Effector memory CD8-positive, alpha-beta T cell (primary cell): ENCODE measurements at places on chromosomes 12 and 14.

GRCh38 chr12:79843978-79844377 lies 90.9 kb downstream of the PPP1R12A start:
- DNase-seq: no peak

DNA sequence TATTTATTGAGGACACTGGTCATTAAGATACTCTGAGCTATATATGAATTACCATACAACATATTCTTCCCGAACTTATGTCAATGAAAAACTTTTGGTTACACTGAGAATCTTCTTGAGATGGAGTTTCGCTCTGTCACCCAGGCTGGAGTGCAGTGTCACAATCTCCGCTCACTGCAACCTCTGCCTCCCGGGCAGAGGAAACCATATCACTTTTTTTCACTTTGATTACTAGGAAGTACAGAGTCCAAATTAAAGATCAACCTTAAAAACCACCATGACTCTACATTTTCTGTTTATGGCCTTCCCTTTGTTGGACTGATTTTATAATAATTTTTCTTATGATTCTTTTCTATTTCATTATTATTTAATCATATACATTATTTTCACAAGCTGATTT lies 336.5 kb downstream of the FSCB start:
- no peak for DNase-seq

- no peak for DNase-seq
These were observed 181.9 kb upstream of the NPAS3 start for GRCh38 chr14:32756775-32757174.

DNA sequence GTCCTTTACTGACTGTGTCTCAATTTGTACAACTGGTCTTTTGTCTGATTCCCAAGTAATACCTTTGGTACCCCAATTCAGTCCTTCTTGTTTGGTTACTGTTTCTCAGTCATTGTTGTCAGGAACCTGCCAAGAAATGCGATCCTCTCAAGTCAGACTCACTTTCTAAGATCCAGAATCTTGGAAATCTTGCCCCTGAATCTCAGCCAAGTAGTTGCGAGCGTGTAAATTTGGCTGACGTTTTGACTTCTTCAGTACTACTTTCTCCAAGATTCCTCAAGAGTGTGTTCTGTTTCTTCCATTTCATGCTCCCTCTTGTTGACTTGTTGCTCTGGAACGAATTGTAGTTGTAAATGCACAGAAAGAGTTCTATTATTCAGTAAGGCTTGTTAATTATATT lies 114.0 kb downstream of the MSRB3 start:
- no peak for DNase-seq

DNA sequence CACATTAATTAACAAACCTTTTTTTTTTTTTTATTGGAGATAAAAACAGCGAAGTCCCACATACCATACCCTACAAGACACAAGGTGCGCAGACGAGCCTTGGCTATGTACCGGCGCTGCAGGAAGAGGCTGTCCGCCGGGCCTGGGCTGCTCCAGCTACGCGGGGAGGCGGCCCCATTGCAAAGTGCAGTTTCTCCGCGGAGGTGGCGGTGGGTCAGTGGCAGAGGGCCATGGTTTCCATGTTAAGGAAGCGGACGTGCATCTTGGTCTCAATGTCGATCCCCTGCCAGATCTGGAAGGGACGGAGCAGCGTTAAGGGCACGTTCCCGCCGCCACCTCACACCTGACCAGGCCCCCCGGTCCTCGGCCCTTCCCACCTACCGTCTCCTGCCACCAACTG lies 60.3 kb downstream of the TESC start:
- DNase-seq: no peak

DNA sequence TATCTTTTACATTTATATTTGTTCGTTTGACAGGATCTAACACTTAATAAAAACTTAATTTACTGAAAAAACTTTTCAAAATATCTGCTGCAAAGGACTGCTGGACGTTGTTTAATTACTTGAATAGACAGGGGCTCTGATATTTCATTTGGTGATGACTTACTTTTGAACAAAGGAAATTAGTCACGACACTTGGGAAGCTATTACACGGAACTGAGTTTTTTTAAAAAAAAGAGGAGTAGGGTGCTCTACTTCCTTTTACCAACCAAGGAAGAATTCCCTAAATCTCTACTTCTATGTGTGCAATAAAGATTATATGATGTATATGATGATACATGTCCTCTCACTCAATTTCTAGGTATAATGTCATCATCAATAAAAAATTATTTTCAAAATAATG lies 4.7 kb downstream of the FGD6 start:
- no peak for DNase-seq

DNA sequence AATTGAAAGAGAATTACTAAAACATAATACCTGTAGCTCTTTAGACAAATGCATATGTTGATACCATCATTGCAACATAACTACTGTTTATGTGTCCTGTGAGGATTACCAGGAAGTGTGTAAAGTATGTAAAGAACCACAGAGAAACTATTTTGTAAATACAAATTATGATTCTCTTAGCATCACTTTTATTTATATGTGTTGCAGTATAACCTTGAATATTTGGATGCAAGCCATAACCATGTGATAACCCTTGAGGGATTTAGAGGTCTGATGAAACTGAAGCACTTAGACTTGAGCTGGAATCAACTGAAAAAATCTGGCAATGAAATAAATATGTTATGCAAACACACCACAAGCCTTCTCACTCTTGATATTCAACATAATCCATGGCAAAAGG lies 77.5 kb downstream of the LRRC9 start:
- DNase-seq: no peak

DNA sequence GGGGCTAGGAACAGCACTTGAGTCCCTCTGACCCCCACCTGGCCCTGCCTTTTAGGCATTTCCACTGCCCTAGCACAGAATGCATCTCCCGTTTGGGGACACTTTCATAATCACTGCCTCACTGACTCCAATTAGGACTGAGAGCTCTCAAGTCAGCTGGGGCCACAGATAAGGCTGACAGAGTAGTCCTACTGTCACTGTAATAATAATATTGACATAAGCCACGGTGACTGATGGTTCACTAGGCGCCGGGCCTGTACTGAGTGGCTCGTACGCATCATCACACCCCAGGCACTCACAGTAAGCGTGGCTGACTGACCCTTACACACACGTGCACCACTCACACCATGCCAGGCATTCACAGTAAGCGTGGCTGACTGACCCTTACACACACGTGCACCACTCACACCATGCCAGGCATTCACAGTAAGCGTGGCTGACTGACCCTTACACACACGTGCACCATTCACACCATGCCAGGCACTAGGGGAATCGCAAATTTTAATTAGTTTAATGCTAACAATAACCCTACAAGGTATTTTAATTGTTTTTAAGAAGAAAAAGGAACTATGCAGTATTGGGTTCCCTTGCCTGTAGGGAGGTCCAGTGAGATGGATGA lies 87.7 kb downstream of the CHGA start:
- no peak for DNase-seq

GRCh38 chr12:113373969-113374368 lies 15.6 kb downstream of the PLBD2 start:
- no peak for DNase-seq

- no peak for DNase-seq
These were observed 13.3 kb downstream of the TGFB3 start for GRCh38 chr14:75968456-75968855.

- no peak for DNase-seq
These were observed 60.2 kb downstream of the PDE6H start for GRCh38 chr12:15033029-15033428.

- peak; percentile 25 for DNase-seq
These were observed 1.4 kb upstream of the DNAJC14 start for GRCh38 chr12:55830601-55831446.

- no peak for DNase-seq
These were observed 3.0 kb downstream of the GALNT6 start for GRCh38 chr12:51388069-51388799.

GRCh38 chr12:31591380-31591901 lies 505 bp upstream of the DENND5B start:
- DNase-seq: no peak

DNA sequence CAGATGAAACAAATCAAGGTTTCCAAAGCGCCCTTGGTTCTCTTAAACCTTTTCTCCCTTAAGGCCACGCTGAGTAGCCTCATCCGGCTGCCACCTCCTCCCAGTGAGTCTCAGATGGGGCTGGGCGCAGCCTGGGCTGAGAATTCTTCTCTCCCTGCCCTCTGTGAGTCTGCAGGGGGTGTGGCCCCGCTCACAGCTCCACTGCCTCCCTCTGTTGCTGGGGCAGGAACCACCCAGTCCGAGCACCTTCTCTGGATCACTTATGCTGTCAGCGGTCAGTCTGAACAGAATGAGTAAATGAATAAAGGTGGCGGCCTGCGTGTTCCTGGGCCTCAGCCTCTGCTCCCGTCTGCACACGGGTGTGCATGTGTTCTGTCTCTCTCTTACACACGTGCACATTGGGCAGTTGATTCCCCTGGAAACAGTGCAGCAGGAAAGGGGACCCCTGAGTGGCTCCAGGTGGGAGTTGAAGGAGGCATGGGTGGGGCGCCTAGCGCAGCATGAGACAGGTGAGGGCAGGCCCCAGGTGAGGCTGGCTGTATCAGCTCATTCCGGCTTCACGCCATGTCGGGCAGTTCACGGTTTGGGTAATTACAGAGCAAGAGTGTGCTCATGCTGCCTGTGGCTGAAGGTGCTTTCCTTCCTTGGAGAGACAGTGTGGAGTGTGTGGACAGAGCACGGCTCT lies 4.3 kb downstream of the PAPLN start:
- no peak for DNase-seq

- DNase-seq: no peak
These were observed 1.0 kb downstream of the CD9 start for GRCh38 chr12:6201213-6201608.

GRCh38 chr12:47488888-47489287 lies 216.9 kb downstream of the RPAP3 start:
- DNase-seq: no peak

DNA sequence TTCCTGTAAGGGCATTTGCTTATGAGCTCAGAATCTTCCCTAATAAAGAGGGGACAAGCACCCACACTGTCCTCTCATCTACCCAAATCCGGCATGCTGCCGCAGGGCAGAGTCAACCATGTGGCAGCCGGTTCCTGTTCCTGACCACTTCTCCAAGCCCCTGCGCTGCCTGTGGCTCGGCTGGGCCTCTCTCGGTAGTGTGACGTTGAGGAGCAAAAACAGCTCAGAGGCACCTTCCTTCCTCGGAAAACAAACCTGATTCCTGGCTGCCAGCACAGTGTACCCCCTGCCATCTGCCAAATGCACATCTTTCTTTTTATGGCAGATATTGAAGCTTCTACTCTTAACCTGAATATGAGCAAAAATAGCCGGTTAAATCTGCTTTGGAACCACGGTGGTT lies 50.5 kb downstream of the CFAP251 start:
- no peak for DNase-seq

- DNase-seq: no peak
These were observed 187.3 kb downstream of the CHST11 start for GRCh38 chr12:104643819-104644669.

DNA sequence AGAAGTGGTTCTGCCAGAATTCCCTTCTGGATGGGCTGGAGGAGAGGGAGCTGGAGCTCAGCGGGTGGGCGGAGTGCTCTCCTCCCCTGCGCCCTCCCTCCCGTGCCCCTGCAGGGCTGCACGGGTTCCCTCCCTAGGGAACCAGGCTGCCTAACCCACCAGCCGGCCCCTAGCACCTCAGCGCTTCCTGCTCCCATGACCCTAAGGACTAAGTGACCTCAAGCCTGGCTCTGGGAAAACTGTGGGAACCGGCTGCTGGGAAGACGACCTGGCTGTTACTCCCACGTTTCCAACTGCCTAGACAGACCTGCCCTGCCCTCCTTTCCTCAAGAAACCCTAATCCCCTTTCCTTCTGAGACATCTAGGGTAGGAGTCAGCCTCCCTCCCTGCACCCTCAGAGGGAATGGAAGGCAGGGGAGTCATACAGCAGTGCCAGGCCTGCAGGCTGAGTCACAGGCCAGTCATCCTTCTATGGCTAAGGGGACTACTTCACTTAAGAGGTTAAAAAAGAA lies 31.5 kb downstream of the SLC6A12 start:
- DNase-seq: no peak

- DNase-seq: peak; percentile 27
These were observed 4.6 kb upstream of the SYCP3 start for GRCh38 chr12:101743724-101744472.

DNA sequence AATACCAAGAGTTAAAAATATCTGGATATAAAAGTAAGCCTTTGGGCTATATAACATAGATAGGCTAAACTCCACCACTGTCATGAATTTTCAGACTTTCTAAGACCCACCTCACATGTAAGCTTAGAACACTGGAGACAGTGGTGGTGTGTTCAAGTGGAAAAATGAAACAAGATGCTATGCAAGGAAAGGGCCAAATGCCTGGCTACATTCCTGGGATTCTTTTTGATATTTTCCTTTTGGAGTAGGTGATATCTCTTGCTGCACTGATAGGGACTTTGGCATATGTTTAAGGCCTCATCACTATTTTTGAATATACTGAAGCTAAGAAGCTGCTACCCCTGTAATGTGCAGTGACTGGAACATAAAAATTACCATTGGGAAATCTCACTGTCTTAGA lies 341.3 kb downstream of the SLC16A7 start:
- DNase-seq: no peak

DNA sequence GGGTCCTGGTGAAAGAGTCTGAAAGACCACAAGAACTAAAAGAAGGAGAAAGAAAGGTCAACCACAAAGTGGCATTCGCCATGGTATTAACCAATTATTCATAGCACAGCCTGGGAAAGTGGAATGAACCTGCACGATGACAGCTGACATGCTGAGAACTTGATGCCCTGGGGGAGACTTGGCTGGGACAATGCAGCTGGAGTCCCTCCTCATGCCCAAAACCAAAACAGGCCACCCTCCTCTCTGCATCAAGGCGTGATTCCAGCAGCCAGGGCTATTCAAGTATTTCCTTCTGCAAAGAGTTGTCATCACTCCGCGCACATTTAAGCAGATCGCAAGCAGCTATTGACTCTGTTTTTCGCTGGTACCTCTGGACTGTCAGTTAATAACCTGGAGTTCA lies 167.1 kb upstream of the NOS1 start:
- no peak for DNase-seq

DNA sequence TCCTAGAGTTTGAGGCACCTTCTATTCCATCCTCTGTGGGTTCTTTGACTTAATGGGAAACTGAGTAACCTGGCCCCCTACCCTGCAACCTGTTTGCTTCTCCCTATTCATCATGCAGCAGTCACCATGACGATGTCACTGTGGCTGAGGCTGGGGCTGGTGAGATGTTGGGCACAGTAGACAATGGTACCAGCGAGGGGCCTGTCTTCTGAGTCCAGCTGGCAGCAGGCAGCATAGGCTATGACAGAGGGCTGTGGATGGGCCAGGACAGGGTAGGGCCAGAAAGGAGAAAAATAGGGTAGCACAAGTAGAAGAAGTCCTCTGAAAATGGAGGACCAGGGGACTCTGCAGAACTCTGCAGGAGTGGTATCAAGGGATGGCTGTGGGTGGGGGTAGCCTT lies 2.0 kb downstream of the CIROP start:
- DNase-seq: no peak
